Colonic mucosa (tissue), 4 donors: ENCODE measurements at places on chromosomes 7 and 10. TPM values are rescaled to one million over a fixed set of nuclear protein-coding genes. Genes with fewer than 3 reads are reported as not detected.

OPN4 gene
- total RNA-seq: not detected

AUTS2 gene
- 39.8 TPM for total RNA-seq

TRIM24 gene
- 14.5 TPM for total RNA-seq

RBP4 gene
- total RNA-seq: 15.1 TPM

PPP1R17 gene
- not detected for total RNA-seq

HMX3 gene
- 0.35 TPM for total RNA-seq

MACROH2A2 gene
- total RNA-seq: 15.1 TPM

TMEM213 gene
- not detected for total RNA-seq

CRPPA gene
- total RNA-seq: 2.4 TPM

ENKUR gene
- total RNA-seq: 0.48 TPM

DOCK1 gene
- 46.4 TPM for total RNA-seq

ZC3HAV1L gene
- total RNA-seq: 11.7 TPM

LAMB1 gene
- total RNA-seq: 91.6 TPM

KLF14 gene
- total RNA-seq: not detected

TAC1 gene
- 2.2 TPM for total RNA-seq

TPST1 gene
- total RNA-seq: 3.6 TPM
